GM06990 (cell line): ENCODE measurements at places on chromosomes 11 and 22.

DNA sequence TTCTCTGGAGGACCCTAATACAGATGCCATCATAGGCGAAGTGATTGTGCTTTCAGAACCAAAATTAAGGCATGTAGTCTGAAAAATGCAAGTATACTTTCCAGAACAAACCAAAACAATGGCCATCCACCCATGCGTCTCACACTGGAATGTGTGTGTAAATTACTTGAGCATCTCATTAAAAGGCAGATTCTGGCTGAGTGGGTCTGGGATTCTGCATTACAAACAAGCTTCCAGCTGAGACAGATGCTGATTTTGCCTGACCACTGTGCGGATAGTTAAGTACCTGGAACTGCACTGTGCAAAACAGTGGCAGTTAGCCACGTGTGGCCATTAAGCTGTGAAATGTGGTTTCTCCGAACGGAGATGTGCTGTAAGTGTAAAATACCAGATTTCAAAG lies 26.2 kb downstream of the RRP7A start:
- DNase-seq = no peak

DNA sequence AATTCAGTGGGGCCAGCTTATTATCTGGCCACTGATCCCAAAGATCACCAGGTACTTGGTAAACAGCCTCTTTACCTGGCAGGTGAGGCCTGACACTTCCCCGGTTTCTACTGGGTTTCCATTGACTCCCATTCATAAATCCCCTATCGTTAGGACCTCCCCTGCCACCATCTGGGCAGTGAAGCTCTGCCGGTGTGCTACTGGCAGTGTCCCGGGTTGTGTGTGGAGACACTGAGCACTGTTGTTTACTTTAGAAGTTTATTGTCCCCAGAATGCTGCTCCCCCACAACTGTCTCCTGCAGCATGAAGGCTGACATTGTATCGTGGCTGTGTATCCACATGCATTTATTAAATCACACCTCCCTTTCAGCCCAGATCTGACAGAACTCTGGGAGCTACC lies 142.7 kb downstream of the WNT7B start:
- no peak for DNase-seq

- no peak for DNase-seq
Measured at GRCh38 chr11:57233702-57234101, 3.3 kb downstream of the APLNR start.

DNA sequence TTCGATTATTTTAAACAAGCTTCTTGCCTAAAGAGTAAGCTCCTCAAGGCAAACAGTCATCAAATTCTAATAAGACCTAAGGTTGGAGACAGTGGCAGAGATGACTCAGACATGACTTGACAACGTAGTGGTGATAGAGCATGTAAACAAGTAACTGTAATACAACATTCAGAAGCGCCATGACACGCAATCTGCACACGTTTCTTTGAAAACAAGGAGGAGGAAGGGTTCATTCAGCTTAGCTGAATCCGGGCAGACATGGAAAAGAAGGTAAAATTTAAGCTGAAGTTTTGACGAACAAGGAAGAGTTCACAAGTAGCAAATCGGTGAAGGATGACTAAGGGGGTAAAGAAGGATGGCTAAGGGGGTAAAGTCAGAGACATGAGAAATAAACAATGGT lies 152.4 kb upstream of the ZC3H12C start:
- DNase-seq = no peak

- DNase-seq = peak; percentile 9
Measured at GRCh38 chr11:31651208-31651607, 141.6 kb downstream of the ELP4 start.

- DNase-seq = no peak
Measured at GRCh38 chr22:18970948-18971315, 34.8 kb upstream of the PRODH start.

GRCh38 chr22:23399367-23400285 lies 180.5 kb downstream of the IGLL1 start:
- DNase-seq = no peak

DNA sequence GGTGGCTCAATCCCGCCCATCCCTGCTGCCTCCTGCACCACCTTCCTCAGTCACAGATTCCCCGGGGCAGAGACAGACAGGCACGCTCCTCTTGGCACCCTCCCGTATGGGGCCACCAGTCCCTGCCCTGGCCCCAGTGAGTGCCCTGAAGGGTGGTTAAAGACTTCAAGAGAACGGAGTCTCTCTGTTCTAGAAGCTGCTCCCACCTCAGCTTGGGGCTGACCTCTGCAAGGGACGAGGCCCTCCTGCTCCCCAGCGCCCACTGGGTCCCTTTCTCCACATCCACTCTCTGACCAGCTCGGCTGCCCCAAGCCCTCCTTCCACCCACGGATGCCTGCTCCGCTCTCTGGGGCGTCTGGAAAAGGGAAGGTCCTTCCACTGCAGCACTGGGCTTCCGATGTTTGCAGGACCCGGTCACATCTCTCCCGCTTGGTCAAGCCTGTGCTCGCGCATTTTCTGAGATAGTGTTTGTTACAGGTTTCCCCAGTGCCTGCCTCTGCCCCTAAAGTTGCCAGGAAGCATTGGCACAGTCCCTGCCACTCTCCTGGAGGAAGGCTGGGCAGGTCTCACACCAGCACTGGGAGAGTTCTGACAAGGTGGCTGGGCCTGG lies 1487.9 kb downstream of the TBC1D22A start:
- DNase-seq = no peak

GRCh38 chr11:132943706-132944568 lies 588.4 kb downstream of the OPCML start:
- no peak for DNase-seq

DNA sequence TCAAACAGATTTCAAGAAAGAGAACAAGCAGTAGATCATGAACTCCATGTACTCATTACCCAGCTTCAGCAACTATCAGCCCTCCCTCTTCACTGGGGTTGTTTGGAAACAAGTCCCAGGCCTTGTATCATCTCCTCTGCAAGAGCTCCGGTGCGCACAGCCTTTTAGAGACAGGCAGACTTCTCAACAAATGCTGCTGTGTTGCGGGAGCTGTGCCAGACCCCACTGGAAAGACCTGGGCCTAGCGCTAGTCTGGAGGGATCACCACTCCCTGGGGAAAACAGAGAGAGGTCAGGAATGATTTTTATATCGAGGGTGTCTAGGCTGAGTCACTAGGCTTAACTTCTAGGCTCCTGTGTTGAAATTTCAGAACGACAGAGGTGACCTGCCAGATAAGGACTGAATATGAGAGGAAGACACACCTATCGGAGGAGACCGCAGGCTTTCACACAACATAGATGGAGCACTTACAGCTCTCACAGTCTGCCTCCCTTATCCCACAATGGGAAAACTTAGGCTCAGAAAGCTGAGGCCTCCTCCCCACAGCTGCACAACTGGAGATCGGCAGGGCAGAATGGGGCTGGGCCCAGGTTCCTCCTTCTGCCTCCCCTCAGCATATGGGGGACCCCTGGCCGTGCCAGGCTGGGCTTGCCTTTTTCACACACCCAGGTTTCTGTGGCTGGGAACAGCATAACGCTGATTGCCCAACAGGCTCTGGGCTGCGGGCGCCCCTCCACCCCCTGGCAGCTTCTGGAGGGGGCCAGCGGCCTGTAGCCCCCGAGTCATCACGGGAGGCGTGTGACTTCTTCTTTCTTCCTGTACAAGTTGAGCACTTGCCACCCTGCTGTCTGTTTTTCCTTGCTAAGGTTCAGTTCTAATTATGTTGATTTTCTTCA lies 86.0 kb downstream of the PKNOX2 start:
- no peak for DNase-seq

GRCh38 chr11:35593143-35593542 lies 25.1 kb upstream of the FJX1 start:
- DNase-seq = no peak

GRCh38 chr11:119491753-119492510 lies 69.0 kb upstream of the THY1 start:
- no peak for DNase-seq

- no peak for DNase-seq
Measured at GRCh38 chr11:12045914-12046635, 37.6 kb upstream of the DKK3 start.

- DNase-seq = no peak
Measured at GRCh38 chr11:95515371-95515770, 274.2 kb downstream of the FAM76B start.

- DNase-seq = no peak
Measured at GRCh38 chr11:47863898-47864430, 15.8 kb upstream of the NUP160 start.

DNA sequence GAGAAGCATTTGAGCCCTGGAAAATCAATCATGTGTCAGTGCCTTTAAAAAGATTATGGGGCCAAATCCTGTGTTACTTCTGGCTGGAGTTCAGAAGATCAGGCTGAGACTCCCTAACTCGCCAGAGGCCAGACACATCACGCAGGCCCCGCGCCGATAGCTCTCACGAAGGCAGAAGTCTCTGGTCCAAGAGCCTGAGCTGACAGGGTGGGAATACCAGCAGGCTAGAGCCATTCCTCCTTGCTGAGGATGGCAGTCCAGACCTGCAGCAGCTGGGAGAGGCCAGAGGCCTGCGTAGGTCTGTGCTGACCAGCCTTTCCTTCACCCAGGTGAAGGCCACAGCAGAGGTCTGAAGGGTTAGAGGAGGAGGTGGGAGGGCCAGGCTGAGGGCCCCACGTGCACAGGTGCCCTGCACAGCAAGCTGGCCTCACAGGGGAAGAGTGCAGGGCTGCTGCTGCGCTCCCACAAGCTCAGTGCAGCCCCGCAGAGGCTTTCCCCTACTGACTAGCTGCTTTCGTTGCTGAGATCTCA lies 52.9 kb downstream of the ST14 start:
- DNase-seq = no peak

- no peak for DNase-seq
Measured at GRCh38 chr11:95524314-95525036, 265.1 kb downstream of the FAM76B start.

GRCh38 chr22:35384527-35384926 lies 3.6 kb downstream of the HMOX1 start:
- DNase-seq = no peak

DNA sequence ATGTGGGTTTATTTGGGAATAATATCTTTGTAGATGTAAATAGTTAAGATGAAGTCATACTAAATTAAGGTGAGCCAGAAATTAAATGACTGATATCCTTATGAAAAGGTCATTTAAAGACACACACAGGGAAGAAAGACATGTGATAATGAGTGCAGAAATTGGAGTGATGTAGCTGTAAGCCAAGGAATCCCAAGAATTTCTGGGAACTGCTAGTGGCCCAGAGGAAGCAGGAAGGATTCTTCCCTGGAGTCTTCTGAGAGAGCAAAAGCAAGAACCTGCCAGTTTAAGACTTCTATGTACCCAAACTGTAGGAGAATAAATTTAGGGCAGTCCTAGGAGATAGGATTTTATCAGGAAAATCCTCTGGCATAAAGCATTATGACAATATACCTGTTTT lies 66.9 kb downstream of the LRRC4C start:
- DNase-seq = no peak

GRCh38 chr11:95229993-95230809 lies 801 bp downstream of the SESN3 start:
- DNase-seq = peak; percentile 45

GRCh38 chr11:125082611-125083311 lies 19.7 kb downstream of the SLC37A2 start:
- no peak for DNase-seq

- no peak for DNase-seq
Measured at GRCh38 chr11:116231543-116231942, 541.2 kb downstream of the BUD13 start.

DNA sequence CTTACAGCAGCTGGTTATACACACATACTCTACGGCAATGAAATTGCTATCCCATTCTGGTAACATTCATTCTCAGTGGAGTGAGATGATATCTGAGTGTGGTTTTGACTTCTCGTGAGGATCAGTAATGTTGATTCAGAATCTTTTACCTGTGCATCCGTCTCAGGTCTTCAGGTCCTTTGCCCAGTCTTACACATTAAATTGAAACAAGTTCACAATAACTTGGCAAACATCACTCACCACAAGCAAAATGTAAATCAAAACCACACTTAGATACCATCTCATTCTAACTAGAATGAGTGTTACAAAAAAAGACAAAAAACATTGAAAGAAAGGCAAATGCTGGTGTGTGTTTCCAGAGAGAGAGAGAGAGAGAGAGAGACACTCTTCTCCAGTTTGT lies 14.0 kb downstream of the RGL4 start:
- no peak for DNase-seq

GRCh38 chr22:38704654-38705234 lies 1.0 kb upstream of the GTPBP1 start:
- no peak for DNase-seq

DNA sequence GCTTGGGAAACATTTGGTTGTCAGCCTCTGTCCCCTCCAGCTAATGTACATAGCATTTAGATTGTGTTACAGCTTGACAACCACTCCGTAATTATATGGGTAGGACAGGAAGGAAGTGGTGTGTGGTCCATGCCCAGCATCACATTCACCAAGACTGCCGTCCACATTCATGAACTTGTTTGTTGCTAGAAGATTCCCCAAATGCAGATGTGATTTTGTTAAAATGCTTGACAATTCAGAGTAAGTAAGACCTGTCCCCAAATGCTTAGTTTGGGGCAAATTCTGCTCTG lies 1482.7 kb downstream of the TBC1D22A start:
- DNase-seq = no peak

- no peak for DNase-seq
Measured at GRCh38 chr11:69060806-69061712, 12.3 kb downstream of the TPCN2 start.

- DNase-seq = no peak
Measured at GRCh38 chr11:37280200-37280599, 682.2 kb upstream of the RAG2 start.

DNA sequence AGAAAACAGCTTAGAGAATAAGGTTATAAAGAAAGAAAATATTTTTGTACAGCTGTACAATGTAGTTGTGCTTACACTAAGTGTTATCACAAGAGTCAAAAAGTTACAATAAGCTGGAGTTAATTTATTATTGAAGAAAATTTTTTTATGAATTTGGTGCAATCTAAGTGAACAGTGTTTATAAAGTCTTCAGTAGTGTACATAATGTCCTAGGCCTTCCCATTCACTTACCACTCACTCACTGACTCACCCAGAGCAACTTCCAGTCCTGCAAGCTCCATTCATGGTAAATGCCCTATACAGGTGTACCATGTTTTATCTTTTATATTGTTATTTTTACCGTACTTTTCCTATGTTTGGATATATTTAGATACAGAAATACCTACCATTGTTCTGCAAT lies 34.7 kb downstream of the GDPD4 start:
- no peak for DNase-seq

DNA sequence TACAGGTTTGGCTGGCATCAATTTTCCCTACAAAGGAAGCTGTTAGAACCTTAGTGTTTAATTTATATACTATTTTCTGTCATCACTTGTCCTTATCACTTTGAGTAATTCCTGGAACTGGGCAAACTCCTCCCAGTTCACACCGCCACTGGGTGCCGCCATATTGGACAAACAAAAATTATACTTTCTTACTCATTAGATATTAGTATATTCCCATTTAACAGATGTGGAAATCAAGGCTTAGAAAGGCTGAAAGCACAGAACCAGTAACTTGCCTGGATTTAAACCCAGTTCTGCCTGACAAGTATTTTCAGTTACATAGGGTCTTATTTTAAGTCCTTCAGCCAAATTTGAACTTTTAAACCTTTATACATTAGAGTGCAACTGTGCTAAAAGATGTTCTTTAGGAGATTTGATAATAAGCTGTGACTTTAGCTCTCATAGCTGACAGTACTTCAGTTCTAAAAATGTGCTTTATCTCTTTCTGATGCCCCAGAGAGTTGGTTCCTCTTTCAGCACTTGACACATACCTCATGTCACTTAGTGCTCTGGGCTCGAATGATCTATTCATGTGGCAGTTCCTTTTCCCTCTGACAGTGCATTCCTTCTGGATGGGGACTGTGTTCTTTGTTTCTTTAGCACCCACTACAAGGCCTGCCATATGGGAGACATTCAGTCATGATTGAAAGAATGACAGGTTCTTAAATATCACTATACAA lies 25.4 kb downstream of the COA4 start:
- DNase-seq = no peak
